NCI-H2029 treated with DMSO at 0.1 percent for 48 hours (cell line): ENCODE measurements at places on chromosomes 7 and 10.

DNA sequence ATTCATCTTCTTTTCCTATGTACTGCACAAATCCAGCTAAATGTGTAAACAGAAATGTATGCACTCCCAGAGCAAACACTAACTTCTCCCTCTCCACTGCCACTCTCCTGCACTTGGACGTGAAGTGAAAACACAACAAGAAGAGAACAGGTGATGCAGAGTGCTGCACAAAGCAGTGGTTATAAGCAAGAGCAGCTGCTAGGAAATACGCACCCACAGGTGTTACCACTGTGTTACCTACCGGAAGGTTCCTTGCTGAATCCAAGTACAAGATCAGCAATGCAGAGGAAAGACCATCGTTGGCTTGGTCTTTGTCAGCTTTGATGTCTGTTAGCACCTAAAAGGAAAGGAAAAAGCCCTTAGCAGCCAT lies 54.6 kb upstream of the NCAPG2 start:
- DNase-seq: peak; percentile 2

GRCh38 chr7:117704063-117704462 lies 169.2 kb downstream of the CTTNBP2 start:
- no peak for DNase-seq

DNA sequence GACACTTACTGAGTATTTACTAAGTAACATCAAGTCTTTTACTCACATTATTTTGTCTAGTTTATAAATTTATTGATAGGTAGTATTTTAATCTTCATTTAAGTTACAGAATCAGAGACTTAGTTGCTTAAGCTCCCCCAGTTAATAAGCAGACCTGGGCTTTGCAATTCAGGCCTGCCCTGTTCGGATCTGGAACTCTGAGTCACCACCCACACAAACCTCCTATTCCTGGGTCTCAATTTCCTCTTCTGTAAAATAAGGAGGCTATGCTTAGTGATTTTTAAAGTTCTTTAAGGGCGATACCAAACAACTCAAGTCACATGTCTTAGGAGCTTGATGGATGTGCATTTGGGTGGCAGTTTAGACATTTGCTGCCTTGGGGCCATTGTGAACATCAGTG lies 3.5 kb upstream of the MGAM start:
- no peak for DNase-seq

DNA sequence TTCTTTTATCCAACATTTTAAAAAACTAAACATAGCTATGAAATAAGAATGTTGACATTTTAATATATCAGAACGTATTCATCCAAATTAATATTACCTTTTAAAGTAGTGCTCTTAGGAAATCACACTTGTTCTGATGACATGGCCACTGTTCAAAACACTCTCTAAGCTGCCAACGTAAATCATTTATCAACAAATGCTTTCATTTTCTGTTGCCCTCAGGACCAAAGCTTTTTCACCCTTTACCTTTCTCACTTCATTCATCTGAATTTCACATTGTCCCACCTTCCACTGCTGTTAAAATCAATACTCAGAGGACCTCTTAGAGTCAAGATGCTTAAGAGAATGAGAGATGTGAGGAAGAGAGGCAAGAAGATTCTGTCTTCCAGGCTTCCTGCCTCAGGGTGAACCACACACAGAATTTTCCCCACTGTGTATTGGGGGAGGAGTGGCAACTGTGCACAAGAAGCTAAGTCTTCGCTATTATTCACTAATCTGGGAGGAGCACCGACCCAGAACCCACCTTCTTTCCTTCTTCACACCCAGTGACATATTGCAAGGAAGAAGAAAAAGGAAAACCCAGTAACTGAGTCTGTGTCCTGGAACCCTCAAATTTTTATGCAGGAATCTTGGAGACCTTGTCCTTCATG lies 21.0 kb downstream of the HIBADH start:
- DNase-seq: no peak

- peak; percentile 52 for DNase-seq
Measured at GRCh38 chr10:95266674-95267095, 24.1 kb downstream of the PDLIM1 start.

- no peak for DNase-seq
Measured at GRCh38 chr10:5971315-5971832, 6.0 kb downstream of the IL15RA start.

DNA sequence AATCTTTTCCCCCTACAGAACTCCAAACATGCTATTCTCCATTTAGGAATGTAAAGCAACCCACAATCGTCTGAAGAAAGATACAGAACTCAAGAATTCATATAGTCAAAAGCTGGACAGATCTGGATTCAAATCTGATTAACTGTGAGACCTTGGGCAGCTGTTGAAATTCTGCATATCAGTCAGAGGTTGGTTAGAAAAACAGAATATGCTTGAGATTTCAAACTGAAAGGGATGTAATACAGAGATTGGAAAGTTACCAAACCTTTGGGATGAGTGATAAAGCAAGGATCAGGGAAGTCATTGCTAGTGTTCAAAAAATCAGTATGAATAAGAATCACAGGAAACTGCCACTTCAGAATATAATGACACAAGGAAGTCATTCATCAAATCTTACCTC lies 406.6 kb downstream of the HTR7 start:
- DNase-seq: no peak

DNA sequence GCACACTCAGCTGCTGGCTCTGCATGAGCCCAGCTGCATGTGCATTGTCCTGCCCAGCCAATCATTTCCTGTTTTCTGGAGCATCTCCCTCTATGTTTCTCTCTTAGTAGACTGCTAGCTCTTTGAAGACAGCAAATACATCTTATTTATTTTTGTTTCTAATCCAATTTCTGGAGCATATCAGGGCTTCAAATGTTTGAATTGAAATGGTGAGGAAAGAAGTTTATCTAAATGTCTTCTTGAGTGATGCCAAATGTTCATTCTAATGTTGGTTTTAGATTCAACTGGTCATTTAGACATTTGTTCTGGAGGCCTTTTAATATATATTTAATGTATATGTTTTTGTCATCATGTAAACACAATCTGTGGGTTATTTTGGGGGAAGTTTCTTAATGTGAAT lies 141.9 kb downstream of the DNAJB9 start:
- no peak for DNase-seq

DNA sequence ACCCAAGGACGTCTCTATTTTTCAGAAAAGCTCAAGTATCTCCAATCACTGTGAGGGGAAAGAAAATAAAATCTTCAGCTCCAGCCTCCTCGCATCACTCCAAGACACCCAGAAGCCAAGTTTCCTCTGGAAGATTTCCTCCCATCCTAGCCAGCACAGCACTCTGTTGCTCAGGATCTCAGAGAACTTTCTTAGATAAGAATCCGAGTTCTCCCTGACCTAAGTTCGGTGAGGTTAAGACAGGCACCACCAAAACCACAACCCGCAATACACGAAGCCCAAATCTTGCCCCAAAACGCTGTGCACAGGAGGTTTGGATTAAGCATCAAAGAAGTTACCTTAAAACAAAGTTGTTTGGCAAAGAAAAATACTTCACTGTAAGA lies 4.2 kb downstream of the FAM53B start:
- DNase-seq: no peak

DNA sequence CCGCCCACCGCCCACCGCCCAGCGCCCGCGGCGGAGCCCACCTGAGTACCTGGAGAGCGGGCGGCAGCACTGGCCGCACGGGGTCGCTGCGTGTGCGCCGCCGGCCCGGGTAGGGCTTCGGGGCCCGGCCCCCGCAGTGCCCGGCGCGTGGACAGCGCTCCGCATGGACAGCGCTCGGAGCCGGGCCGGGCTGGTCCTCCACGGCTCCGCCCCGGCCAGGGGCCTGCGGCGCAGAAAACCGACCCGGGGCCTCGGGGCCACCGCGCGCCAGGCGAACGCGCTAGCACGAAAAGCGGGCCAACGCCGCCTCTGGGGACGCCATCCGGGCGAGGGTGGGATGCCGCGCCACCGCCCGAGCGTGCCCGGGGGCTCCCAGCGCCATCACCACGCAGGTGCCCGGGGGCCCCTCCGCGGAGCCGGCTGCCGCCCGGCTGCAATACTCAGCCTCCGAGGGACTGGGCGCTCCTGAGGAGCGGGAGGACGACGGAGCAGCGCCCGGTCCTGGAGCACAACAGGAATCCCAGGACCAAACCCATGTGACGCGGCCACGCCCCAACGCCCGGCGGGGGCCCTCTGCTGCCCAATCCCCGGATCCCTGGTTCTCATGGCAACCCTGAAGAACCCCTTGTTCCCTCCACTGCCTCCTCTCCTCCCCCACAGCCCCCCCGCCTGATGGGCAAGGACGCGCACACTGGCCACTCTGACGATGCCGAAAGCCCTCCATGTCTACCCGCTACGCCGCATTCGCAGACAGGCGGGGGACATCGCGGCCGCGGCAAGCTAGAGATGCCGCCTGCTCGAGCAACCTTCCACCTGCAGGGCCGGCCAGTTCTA lies at the start of gene GRB10:
Gene GRB10 (minus strand): TSS at position 522 of the 834 bp plus-strand sequence. CDS start 50,574 bp downstream, outside the sequence.
- DNase-seq: no peak

- no peak for DNase-seq
Measured at GRCh38 chr10:53667063-53667462, 894.5 kb upstream of the MBL2 start.

DNA sequence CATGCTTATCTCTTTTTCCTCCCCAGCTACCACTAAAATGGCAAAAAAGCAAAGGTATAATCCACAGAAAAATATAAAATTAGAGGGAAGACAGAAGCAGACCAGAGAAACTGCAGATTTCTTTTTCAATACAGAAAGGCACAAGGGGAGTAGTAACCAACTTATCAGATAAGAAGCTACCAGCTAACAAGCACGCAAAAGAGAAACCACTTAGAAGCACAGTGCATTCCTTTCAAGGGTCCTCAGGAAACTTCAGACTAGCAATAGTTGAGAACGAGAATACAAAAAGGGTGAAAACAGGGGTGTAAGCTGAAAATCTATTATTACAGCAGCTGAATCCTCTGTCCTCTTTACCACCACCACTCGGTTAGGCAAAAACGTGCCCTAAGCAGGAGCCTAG lies 9.9 kb upstream of the OR2A5 start:
- no peak for DNase-seq

- peak; percentile 15 for DNase-seq
Measured at GRCh38 chr7:45583296-45583695, 9.1 kb downstream of the ADCY1 start.

GRCh38 chr10:29862923-29863614 lies 196.3 kb downstream of the JCAD start:
- DNase-seq: no peak

DNA sequence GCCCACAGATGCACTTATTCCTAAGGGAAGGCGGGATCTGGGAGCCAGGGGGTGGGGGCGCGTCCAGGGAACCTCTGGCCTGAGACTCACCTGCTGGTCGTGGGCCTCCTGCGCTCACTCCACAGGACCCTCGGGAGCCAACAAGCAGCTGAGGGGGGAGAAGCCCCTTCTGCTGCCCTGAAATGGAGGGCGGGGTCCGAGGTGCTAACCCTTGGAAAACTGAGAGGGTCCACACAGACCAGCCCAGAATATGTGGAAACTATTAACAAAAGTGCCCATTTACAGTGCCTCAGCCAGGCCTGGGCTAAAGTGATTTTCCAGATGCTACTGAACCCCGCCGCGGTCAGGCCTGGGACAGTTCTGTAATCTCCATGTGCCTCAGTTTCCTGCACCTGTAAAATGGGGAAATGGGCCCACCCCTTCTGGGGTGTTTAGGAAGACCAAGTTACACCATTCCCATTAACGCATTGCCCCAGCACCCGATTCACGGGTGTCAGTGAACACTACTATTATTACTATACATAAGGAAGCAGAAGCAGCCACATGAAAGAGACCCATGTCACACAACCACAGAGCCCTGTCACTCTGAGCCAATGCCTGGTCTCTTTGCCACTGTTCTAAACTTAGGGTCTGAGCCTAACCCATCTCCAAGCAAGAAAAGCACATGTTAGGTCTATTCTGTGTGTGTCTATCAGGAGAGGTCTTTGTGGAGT lies 630 bp upstream of the VSTM4 start:
- no peak for DNase-seq

DNA sequence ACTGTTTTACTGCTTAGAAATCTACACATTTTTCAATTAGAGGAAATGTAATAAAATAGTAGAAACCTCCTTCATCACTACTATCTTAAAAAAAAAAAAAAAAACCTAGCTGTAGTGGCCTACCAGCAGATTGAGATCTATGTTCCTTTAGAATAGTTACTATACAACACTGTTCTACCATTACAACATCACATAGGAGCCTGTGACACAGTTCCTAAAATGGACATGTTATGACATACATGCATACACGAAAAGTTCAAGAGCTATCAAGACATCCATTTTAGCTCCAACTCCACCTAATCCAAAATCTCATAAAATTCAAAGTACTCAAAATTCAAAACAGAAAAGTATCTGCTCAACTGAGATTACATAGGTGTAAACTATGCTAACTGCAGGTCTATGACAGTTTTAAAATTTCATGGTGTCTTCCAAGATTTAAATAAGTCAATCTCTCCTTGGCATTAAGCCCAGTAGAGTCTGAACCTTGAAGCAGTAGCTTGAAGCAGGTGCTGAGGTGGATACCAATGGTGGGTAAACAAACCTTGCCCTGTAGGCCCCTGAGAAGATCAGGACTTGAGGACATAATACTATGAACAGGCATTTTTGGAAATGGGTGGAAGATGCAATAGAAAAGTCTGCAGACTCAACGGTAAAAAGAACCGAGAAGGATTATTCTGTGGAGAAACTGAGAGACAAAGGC lies 17.0 kb downstream of the CACUL1 start:
- no peak for DNase-seq

GRCh38 chr10:11472158-11472753 lies 139.2 kb downstream of the USP6NL start:
- no peak for DNase-seq

DNA sequence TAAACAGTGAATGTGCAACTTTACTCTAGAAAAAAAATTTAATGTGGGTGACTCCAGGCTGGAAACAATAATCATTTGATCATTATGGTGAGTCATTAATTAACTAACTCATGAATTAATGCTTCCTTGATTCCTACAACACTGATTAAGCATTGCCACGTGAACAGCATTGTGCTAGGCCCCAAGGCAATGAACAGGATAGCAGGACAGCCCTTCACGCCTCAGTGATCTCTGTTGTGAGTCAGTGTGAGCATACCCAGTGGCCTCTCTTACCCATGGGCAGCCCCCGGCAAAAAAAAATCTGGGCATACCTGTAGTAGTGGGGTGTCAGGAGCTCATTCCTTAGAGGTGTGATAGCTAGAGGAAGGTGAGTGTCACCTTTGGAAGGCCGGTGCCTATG lies 76.0 kb downstream of the DENND2A start:
- no peak for DNase-seq

- no peak for DNase-seq
Measured at GRCh38 chr10:33027088-33027487, 69.1 kb upstream of the ITGB1 start.

GRCh38 chr10:114442091-114442630 lies 37.9 kb upstream of the AFAP1L2 start:
- DNase-seq: no peak

- DNase-seq: no peak
Measured at GRCh38 chr7:84105586-84105985, 89.0 kb downstream of the SEMA3A start.

DNA sequence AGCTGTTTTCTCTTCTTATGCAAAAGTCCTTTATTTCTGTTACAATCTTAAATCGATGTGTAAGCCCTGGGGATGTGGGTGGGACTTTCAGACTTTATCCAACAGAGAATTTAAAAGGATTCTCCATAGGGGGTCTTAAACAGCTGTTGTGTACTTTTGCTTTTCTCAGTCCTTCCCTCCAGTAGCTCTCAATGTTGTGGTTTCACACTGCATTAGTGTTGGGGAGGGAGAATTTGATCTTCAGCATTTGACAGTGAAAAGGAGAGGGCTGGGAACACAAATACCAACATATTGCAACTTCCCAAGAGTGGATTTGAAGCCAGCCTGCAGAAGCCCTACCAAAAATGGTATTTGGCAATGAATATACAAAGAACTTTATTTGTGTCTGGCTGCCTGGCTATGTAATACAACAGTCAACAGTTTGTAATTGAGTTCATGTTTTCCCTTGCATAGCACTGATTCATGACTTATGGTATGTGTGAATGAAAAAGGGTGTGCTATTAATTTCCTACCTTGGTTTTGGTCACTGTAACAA lies 80.1 kb upstream of the CAPZA2 start:
- DNase-seq: no peak
